ENCODE measurements at places on chromosomes 3 and 15.
A peak's percentile ranks its signal among the peaks of the same experiment; 100 is the strongest.

DNA sequence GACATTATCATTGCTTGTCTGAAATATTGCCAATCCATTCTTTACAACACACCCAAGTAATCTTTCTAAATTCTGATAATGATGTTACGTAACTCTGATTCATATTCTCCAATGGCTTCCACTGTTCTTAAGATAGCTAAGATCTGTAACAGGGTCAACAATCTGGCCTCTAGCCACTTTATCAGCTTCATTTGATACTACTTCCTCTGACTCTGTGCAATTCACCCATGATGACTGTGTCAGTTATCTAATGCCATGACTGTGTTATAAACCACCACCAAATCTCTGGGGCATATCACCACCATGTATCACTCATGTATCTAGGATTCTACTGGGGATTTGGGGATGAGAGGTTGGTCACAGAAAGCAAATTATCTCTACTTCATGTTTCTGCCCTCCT is 44.0 kb downstream of the CD200 start:
- no peak overlapping the region for H3K27ac ChIP-seq
- H3K27me3 ChIP-seq: no peaks in the 10 kb centered on the region
- H3K4me3 ChIP-seq: no peak overlapping the region
- no peak for DNase-seq
- no peaks in the 10 kb centered on the region for H3K36me3 ChIP-seq

GRCh38 chr3:66423791-66424190 is 77.0 kb downstream of the LRIG1 start:
- no peaks in the 10 kb centered on the region for H3K27me3 ChIP-seq
- H3K27ac ChIP-seq: no peak overlapping the region
- H3K4me1 ChIP-seq: no peaks in the 10 kb centered on the region
- no peaks in the 10 kb centered on the region for H3K36me3 ChIP-seq
- DNase-seq: no peak

- peak; percentile 93 for DNase-seq
- peaks cover 45% of the 10 kb centered on the region for H3K4me1 ChIP-seq
- no peaks in the 10 kb centered on the region for H3K27me3 ChIP-seq
- H3K4me3 ChIP-seq: peak overlapping the region; percentile 93
- peak overlapping the region; percentile 80 for H3K27ac ChIP-seq
These were observed 1.2 kb downstream of the RAB43 start for GRCh38 chr3:129120254-129121004.

DNA sequence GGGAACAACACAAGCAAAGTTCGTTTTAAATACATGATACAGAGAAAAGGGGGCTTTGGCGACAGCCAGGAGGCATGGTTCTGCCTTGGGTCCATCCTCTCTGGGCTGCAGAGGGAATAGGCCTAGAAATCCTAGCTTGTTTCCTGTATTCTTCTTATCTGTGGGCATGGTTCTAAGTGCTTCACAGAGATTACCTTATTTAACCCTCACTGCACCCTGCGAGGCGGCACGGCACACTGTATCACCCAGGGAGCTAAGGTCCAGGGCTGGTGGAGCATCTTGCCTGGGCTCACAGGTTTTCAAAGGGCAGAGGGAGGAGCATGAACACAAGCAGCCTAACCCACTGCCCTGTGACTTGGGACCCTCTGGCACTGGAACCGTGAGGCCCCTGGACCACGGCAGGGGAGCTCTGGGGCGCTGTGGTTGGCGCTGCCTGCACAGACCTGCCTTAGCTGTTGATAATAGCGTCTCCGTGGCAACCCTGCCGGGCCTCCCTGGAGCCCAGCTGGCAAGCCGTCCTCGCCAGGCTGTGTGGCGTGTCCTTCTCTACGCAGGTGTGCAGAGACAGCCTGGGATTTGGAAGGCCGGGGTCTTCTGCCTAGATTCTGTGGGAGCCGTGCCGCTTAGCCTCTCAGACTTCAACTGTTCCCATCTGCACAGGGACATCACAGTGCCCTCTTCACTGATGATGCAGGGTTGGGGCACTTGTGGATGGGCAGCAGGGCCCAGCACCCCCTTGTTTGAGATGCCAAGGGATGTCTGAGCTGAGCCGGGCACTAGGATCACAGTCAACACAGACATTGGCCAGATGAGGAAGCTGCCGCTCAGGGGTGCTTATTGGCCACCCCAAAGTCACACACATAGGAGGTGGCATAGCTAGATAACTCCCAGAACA is 154.6 kb upstream of the TLE3 start:
- no peak overlapping the region for H3K4me3 ChIP-seq
- no peak for DNase-seq
- no peaks in the 10 kb centered on the region for H3K27me3 ChIP-seq
- H3K36me3 ChIP-seq: no peaks in the 10 kb centered on the region
- H3K4me1 ChIP-seq: peaks cover 12% of the 10 kb centered on the region
- no peak overlapping the region for H3K27ac ChIP-seq

- H3K4me3 ChIP-seq: no peak overlapping the region
- peaks cover 17% of the 10 kb centered on the region for H3K36me3 ChIP-seq
- no peak for DNase-seq
- H3K4me1 ChIP-seq: no peaks in the 10 kb centered on the region
- H3K27me3 ChIP-seq: no peaks in the 10 kb centered on the region
These were observed 44.2 kb downstream of the DNAJC13 start for GRCh38 chr3:132461544-132461943.

- DNase-seq: no peak
- H3K4me1 ChIP-seq: no peaks in the 10 kb centered on the region
- peaks cover 16% of the 10 kb centered on the region for H3K27me3 ChIP-seq
- H3K27ac ChIP-seq: no peak overlapping the region
- no peaks in the 10 kb centered on the region for H3K36me3 ChIP-seq
These were observed 799 bp upstream of the C2CD4B start for GRCh38 chr15:62165793-62166375.

- no peak for DNase-seq
- H3K27ac ChIP-seq: no peak overlapping the region
- H3K4me3 ChIP-seq: no peak overlapping the region
- no peaks in the 10 kb centered on the region for H3K4me1 ChIP-seq
- H3K27me3 ChIP-seq: no peaks in the 10 kb centered on the region
These were observed 46.3 kb downstream of the POLR2M start for GRCh38 chr15:57752840-57753239.

GRCh38 chr3:11509173-11510000 is 134.3 kb downstream of the VGLL4 start:
- H3K36me3 ChIP-seq: no peaks in the 10 kb centered on the region
- no peak for DNase-seq
- H3K4me3 ChIP-seq: no peak overlapping the region
- no peaks in the 10 kb centered on the region for H3K4me1 ChIP-seq
- no peaks in the 10 kb centered on the region for H3K27me3 ChIP-seq

- no peak overlapping the region for H3K4me3 ChIP-seq
- no peak overlapping the region for H3K27ac ChIP-seq
- no peaks in the 10 kb centered on the region for H3K4me1 ChIP-seq
- no peaks in the 10 kb centered on the region for H3K27me3 ChIP-seq
- DNase-seq: no peak
These were observed 79.4 kb downstream of the GTPBP8 start for GRCh38 chr3:113070072-113070640.

- H3K4me1 ChIP-seq: no peaks in the 10 kb centered on the region
- DNase-seq: no peak
- no peak overlapping the region for H3K27ac ChIP-seq
- no peaks in the 10 kb centered on the region for H3K27me3 ChIP-seq
These were observed 16.0 kb downstream of the STARD9 start for GRCh38 chr15:42591238-42591934.

DNA sequence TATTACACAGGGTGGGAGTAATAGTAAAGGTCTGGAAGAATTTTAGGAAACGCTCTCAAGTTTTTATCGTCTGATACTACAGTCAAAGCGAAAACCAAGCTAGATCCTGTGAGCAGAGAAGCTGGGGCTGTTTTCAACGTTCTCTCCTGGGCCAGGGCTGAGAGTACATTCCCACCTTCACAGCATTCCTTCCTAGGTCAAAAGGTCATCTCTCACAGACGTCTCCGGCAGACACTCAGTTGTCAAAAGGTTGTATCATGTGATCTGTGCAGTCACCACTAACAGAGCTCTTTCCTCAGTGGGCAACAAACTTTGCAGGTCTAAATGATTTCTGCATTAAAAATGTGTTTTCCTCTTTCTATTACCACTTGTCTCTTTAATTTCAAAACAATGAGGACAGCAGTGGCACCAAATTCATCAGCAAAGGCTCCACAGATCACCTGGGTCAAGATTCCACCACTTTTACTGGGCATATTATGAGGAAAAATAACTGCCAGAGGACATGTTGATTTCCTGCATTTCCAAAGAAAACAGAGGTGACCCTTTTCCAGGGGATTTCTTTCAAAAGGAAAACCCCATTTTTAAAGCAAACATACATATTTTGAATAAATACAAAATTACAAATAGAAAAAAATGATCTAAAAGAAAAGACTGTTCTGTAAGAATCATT is 41.9 kb downstream of the MEIS2 start:
- no peaks in the 10 kb centered on the region for H3K27me3 ChIP-seq
- H3K36me3 ChIP-seq: no peaks in the 10 kb centered on the region
- no peak overlapping the region for H3K27ac ChIP-seq
- no peak overlapping the region for H3K4me3 ChIP-seq
- no peaks in the 10 kb centered on the region for H3K4me1 ChIP-seq
- DNase-seq: no peak

DNA sequence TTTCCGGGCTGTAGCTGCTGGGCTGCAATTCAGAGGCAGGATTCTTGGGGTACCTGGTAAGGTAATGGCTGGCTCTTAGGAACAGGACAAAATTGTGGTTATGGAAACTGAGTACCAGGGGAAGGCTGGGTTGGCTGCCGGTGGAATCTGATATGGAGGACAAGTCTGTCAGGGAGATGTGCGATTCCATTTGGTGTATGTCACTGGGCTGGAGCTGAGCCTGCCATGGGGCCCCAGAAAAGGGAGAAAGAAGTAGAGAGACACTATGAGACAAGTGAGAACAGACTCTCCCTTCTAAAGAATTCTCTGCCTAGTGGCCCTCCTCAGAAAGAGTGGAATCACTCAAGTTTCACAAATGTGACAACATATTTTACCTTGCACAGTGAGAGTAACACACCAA is 368.2 kb upstream of the ROPN1 start:
- no peak overlapping the region for H3K4me3 ChIP-seq
- H3K27me3 ChIP-seq: no peaks in the 10 kb centered on the region
- no peak overlapping the region for H3K27ac ChIP-seq
- DNase-seq: no peak
- H3K36me3 ChIP-seq: no peaks in the 10 kb centered on the region
- no peaks in the 10 kb centered on the region for H3K4me1 ChIP-seq

- no peaks in the 10 kb centered on the region for H3K36me3 ChIP-seq
- no peak overlapping the region for H3K27ac ChIP-seq
- peaks cover 9% of the 10 kb centered on the region for H3K4me1 ChIP-seq
These were observed 65.7 kb downstream of the SLC12A8 start for GRCh38 chr3:125146626-125147490.

DNA sequence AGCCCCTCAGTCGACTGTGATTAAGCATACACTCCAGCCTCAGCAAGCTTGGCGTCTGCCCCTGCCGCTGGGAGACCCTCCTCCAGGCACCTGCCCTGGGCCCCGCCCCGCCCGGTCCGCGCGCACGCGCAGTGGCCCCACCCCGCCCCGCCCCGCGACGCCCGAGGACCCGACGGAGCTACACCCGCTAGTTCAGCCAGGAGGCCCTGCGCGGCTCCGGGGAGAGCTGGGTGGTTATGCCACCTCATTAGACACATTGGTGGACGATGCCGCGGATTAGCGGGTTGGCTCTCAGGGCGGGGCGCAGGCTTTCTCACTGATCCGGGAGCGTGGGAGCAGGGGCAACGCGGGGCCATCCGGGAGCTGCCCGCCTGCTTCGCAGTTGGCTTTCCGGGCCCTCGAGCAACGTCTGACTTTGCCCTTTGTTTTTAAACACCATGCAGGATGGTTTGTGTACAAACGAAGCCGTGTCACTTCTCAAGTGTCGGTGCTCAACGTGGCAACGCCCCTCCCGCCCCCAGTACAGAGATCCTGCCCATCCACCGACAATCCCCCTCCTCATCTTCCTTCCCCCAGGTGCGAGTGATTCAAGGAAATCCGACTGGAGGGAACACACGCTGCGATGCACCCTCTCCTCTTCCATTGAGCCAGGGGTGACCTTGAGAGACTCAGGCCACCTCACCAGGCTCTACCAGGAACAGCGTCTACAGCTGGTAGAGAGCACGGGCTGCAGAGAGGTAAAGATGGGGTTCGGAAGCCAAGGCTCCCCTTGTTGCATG is 109.3 kb downstream of the SHQ1 start:
- DNase-seq: peak; percentile 53
- H3K27me3 ChIP-seq: no peaks in the 10 kb centered on the region
- peaks cover 21% of the 10 kb centered on the region for H3K4me1 ChIP-seq
- H3K27ac ChIP-seq: no peak overlapping the region
- H3K36me3 ChIP-seq: no peaks in the 10 kb centered on the region

DNA sequence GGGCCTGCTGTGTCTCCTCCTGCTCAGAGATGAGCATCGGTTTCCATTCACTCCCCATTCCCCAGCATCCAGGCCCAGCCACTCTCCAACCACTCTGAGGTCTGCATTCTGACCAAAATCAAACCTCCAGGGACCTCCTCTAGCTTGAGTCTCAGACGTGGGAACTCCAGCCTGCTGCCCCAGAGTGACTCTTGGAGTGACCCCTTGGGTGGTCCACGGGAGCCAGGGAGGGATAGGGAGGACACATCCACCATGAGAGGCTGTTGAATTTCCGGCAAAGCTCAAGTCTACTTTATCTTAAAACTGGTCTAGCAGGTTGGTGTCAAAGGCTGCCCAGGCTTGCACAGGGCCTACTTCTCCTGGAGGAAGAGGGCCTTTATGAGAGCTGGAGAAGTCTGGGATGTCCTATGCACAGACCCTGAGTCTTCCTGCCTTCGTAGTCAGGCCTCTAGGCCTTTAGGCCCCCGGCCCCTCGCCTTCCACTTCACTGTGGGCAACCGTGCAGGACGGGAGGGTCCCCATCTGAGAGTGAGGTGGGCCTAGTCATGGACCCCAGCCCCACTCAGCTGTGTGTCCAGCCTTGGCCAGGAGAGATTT is 8.9 kb downstream of the CISH start:
- H3K27ac ChIP-seq: peak overlapping the region; percentile 84
- no peaks in the 10 kb centered on the region for H3K27me3 ChIP-seq
- peaks cover 96% of the 10 kb centered on the region for H3K4me1 ChIP-seq
- peaks cover 36% of the 10 kb centered on the region for H3K36me3 ChIP-seq

GRCh38 chr15:60760646-60761504 is 281.9 kb upstream of the ICE2 start:
- H3K36me3 ChIP-seq: no peaks in the 10 kb centered on the region
- no peaks in the 10 kb centered on the region for H3K27me3 ChIP-seq
- no peak overlapping the region for H3K27ac ChIP-seq
- no peak for DNase-seq
- H3K4me1 ChIP-seq: no peaks in the 10 kb centered on the region

GRCh38 chr15:77797270-77797669 is 164.6 kb upstream of the LINGO1 start:
- no peak for DNase-seq
- H3K4me1 ChIP-seq: no peaks in the 10 kb centered on the region
- no peak overlapping the region for H3K4me3 ChIP-seq
- H3K27me3 ChIP-seq: no peaks in the 10 kb centered on the region
- H3K27ac ChIP-seq: no peak overlapping the region

- H3K4me3 ChIP-seq: no peak overlapping the region
- no peaks in the 10 kb centered on the region for H3K36me3 ChIP-seq
- H3K27me3 ChIP-seq: no peaks in the 10 kb centered on the region
- H3K4me1 ChIP-seq: no peaks in the 10 kb centered on the region
- no peak overlapping the region for H3K27ac ChIP-seq
These were observed 93.2 kb downstream of the DGKG start for GRCh38 chr3:186268616-186269448.

Measured in CD8-positive, alpha-beta memory T cell (primary cell).